Esophagus (tissue), 2 donors: ENCODE measurements at places on chromosomes 12 and 14. TPM values are rescaled to one million over a fixed set of nuclear protein-coding genes. Genes with fewer than 3 reads are reported as not detected.

Gene SLCO1A2
- polyA plus RNA-seq = not detected

Gene RHOF
- polyA plus RNA-seq = 6.4 TPM

Gene PLEKHD1
- polyA plus RNA-seq = 0.05 TPM

Gene HOXC6
- polyA plus RNA-seq = 1.4 TPM

Gene GLTP
- 270 TPM for polyA plus RNA-seq

Gene DEGS2
- polyA plus RNA-seq = 24.7 TPM

Gene LRFN5
- 0.14 TPM for polyA plus RNA-seq

Gene ACOT6
- not detected for polyA plus RNA-seq

Gene RTN1
- 0.26 TPM for polyA plus RNA-seq

Gene NINJ2
- polyA plus RNA-seq = 3.3 TPM

Gene PRICKLE1
- 0.45 TPM for polyA plus RNA-seq

Gene EIF2S3B
- polyA plus RNA-seq = 0.45 TPM

Gene GNB3
- 1.1 TPM for polyA plus RNA-seq

Gene ATP2B1
- 5.3 TPM for polyA plus RNA-seq

Gene WNT1
- polyA plus RNA-seq = not detected

Gene SPIC
- polyA plus RNA-seq = 0.10 TPM

Gene C2CD5
- polyA plus RNA-seq = 9.5 TPM

Gene POLE2
- polyA plus RNA-seq = 8.0 TPM

Gene RNASE3
- 0.09 TPM for polyA plus RNA-seq

Gene PTPN21
- polyA plus RNA-seq = 4.4 TPM

Gene MYL2
- polyA plus RNA-seq = 4.0 TPM

Gene SDR9C7
- 16.8 TPM for polyA plus RNA-seq

Gene LAG3
- 0.88 TPM for polyA plus RNA-seq

Gene LHX5
- polyA plus RNA-seq = not detected

Gene MYO1A
- polyA plus RNA-seq = 0.31 TPM
